Stimulated activated naive CD8-positive, alpha-beta T cell treated with anti-CD3 and anti-CD28 coated beads, Interleukin-15, amount 100 ng/mL, for 72 hours (primary cell): ENCODE measurements at places on chromosomes 12 and 14.

DNA sequence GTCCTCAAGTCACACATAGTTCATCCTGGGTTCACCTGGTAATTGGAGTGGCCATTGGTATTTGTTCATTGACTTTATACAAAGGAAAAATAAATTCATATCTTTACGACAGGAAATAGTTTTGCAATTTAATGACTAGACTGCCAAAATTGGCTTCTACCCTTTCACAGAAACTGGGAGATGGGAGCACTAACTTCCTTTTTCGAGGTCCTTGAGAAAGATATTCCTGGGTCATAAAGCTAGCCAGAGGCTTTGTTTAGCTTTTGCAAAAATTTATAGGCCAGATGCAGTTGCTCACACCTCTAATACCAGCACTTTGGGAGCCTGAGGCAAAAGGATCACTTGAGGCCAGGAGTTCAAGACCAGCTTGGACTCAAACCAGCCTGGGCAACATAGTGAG lies 10.2 kb upstream of the OR11G2 start:
- no peak for DNase-seq

GRCh38 chr14:68558096-68558495 lies 234.8 kb downstream of the ZFP36L1 start:
- no peak for DNase-seq

GRCh38 chr12:86158956-86159355 lies 97.2 kb downstream of the MGAT4C start:
- no peak for DNase-seq

- DNase-seq: no peak
Measured at GRCh38 chr14:61561657-61562276, 133.5 kb upstream of the HIF1A start.

DNA sequence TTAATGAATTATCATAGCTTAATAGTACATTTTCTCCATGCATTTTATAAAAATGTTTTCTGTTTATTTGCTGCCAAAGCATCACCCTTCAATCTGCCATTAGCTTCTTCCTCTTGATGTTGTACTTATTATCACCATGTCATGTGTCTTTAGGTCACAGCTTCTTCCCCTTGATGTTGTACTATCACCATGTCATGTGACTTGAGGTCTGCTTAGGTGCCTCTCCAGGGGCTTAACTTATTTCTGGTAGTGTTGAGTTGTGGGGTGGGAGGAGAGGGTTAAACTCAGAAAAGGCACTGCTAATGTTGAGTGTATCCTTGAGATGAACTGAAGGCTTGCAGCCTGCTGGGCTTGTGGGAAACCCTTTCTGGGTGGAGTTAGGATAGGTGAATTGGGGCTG lies 87.8 kb downstream of the DAAM1 start:
- DNase-seq: no peak

DNA sequence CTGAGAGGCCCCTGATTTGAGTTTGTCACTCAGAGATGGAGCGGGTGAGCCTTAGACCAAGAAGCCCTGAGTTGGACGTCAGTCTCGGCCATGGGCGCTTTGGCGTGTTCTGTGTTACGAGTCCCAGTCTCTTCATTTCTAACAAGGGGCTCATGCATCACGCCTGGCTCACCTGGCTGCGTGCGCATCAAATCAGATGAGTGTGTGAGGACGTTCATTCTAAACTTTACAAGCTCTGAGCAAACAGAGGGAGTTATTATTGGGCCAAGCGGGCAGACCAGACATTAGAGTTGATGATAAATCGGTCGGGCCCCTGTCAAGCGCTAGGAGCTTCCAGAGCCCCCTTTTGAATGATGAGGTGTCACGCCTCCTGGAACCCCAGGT lies 117.2 kb downstream of the CALM1 start:
- DNase-seq: no peak

DNA sequence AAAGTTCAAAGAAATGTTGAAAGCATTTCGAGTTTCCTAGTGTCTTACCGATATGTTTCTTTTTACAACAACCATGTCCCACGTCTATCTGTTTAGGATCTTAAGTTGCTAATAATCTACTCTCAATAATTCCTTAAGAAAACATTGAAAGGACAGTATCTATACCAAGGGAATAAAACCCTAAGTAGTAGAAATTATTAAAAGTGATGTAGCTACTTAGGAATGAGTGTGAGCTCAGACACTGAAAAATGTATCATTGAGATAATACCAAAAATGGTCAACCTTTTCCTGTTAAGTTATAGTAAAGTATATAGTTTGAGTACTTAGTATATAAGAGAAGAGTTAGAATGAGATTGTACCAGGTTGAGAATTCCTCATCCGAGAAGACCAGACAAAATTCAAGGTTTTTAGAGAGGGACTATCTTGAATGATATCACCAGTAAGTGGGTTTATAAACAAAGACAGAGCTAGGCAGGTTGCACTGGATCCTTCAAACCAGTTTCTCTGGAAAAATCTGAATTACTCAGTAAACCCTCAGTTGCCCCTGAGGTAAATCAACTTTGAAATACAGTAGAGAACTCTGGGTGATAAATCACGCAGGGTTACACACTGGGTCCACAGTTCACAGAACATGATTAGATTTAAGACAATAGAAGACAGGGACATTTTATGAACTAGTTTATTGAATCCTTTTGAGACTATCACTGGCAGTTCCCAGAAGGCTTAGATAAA lies 96.8 kb downstream of the ERGIC2 start:
- no peak for DNase-seq

GRCh38 chr12:69844836-69845235 lies 19.8 kb downstream of the MYRFL start:
- no peak for DNase-seq

GRCh38 chr12:68336889-68337303 lies 4.7 kb upstream of the MDM1 start:
- DNase-seq: no peak

GRCh38 chr12:29023436-29024076 lies 125.5 kb upstream of the FAR2 start:
- DNase-seq: no peak
